NAMALWA (cell line): ENCODE measurements at places on chromosomes 6 and 20.
A peak's percentile ranks its signal among the peaks of the same experiment; 100 is the strongest.

DNA sequence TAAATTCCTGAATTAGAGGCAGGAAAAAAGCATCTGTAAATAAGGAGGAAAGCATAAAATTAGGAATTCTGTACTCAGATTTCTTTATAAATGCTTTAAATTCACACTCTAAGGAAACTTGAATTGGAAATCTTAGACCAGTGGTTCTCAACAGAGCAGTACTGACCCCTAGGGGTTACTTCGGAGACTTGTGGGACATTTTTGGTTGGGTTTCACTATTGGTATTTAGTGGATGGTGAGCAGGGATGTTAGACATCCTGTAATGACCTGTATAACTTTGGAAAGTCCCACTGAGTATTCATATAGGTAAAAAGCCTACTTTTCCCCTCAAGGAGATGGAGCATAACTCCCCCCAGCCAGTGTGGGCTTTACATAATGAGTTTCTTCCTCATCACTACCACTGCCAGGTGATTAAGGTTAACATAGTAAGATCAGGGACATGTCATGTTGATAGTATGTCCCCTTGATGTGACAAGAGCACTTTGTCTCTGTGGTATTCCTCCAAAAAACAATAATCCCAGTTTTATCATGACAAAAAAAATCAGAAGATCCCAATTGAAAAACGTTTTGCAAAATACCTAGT is 31.0 kb downstream of the GLO1 start:
- peak; percentile 75 for DNase-seq

- DNase-seq, result peak; percentile 55
Observed at GRCh38 chr6:169789944-169790927, 38.8 kb downstream of the ERMARD start.

GRCh38 chr6:159720708-159721107 is 6.6 kb upstream of the WTAP start:
- DNase-seq, result peak; percentile 75

DNA sequence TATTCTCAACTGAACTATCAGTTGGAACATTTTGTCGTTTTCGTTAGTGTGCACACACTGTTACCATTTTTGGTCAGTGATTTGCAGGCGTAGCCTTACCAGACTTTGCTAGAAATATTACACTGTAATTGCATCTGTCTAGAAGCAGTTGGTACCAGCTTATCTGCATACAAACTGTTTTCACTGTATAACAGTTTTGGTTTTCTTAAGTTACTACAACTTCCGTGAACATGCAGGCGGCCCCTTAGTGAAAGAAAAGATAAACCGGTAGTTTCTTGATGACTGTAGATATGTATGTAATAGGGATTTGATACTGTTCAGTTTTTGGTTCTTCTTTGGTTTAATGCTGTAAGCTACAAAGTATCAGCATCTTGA is 1.3 kb downstream of the DSTN start:
- peak; percentile 72 for DNase-seq

DNA sequence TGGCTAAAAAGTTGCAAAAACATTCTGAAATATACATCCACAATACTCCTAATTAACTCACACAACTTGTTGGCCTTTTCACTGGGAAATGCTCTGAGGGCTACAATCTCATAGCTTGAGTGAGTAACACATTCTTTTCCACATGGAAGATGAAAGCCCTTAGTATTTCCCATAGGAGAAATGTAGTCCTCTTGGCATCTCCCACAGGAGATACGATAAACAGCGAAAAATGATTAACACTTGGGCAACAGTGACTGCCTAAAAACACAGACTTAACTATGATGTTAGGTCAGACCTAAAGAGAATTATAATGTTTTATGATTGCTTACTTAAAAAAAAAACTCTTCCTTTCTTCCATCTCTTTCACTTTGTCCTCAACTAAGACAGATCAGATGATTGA is 9.0 kb downstream of the MYLK4 start:
- DNase-seq, result no peak

GRCh38 chr6:13500915-13501314 is 13.5 kb upstream of the GFOD1 start:
- no peak for DNase-seq

GRCh38 chr6:43973357-43973756 is 153.9 kb downstream of the MRPL14 start:
- DNase-seq, result no peak

DNA sequence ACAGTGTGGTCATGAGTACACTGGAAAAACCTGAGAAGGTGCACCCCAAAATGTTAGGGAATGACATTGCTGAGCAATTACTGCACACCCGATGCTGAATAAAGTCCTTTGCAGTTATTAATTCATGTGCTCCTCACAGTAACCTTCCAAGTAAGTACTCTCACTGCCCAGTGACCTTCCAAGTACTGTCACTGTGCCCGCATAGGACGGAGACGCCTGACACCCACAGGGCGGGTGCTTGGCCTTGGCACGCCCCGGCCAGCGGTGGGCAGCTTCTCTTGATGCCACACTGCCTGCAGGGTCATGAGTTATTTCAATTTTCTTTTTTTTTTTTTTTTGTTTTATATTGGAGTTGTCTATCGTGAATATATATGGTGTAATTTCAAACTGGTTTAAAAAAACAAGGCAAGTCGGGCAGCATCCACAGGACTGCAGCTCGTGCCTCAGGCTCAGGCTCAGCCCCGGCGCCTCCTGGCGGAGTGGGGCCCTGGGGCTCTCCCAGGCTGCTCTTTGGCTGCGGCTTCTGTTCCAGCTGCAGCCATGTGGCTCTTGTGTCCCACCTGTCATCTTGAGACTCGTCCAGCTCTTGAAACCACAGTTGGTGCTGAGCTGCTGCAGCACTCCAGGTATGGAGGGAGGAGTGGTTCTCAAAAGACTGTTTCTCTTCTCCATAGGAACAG is 27.0 kb downstream of the PNLDC1 start:
- DNase-seq, result no peak

DNA sequence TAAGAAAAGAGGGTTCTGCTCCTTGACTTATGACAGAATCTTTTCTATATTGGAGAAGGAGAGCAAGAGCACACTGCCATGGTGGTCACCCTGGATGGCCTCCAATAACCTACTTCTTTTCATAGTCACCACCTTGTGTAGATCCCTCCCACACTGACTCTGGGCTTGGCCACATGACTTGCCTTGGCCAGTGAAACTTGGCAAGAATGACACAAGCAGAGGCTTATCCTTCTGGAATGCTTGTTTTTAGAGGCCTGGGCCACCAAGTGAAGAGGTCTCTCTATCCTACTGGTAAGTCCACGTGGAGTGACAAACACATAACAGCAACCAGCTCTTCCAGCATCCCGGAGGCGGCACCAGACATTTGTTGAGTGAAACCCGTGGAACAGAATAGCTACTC is 349.4 kb upstream of the JARID2 start:
- DNase-seq, result no peak

GRCh38 chr6:17204533-17204932 is 76.6 kb upstream of the RBM24 start:
- DNase-seq, result no peak

DNA sequence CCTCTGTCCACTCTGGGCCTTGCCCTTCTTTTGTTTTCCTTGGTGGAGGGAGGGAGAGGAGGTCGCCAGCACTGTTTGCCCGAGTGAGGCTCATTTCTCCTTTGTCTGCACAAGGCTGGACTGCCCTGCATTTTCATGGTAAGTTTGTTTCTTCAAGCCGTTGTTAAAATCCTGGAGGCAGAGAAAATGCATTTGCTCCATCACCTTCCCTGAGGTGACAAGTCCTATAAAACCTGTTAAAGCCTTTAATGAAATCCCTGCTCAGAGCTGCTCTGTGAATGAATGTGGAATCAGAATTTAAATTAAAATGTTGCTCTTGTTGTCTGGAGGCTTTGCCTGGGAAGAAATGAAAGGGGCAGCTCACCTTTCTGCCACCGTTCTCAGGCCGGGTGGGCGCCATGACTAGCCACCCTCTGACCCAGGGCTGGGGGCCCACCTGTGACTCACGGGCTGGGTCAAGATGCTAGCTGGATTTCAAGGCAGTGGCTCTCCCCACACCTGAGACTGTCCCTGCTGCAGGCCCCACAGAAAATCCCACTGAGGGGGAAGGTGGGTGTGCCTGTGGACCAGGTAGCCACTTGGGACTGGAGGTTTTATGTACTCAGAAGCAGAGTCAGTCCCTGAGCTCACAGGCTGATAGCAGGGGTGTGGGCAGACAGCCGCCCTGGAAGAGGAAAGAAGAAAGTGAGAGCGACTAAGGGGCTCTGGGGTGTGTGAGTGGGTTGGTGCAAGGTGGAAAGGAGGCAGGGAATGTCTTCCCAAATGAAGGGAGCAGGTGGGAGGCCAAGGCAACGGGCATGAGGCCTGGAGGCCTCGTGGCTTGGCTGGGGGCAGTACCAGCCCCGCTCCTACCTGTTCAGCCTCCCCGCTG is 24.0 kb upstream of the MYT1 start:
- no peak for DNase-seq

GRCh38 chr6:39602601-39603519 is 122.3 kb downstream of the KIF6 start:
- no peak for DNase-seq

GRCh38 chr6:134512981-134513391 is 195.1 kb upstream of the SGK1 start:
- DNase-seq, result no peak

DNA sequence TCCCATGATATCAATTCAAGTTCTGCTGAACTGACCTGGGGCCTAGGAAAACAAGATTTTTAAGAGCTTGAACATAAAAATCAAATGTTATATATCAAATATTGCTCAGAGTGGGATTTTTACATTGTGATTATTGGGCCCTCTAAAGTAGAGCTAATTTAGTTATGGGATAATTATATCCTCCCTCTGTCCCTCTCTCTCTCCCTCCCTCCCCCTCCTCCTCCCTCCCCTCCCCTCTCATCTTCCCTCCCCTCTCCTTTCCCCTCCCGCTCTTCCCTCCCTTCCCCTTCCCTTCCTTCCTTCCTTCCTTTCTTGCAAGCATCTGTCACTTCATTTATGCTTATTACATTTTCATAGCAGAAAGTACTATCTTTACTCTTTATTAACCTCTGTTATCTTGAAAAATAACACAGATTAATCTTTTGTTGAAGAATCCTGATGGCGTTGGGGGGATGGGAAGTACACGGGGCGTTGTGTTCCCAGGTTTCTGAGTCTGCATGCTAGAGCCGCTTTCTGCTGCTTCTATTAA is 32.8 kb downstream of the KIF25 start:
- DNase-seq, result no peak

- no peak for DNase-seq
Observed at GRCh38 chr6:13437218-13437996, 50.0 kb downstream of the GFOD1 start.

GRCh38 chr6:143973097-143973966 is 34.7 kb downstream of the PLAGL1 start:
- DNase-seq, result no peak

DNA sequence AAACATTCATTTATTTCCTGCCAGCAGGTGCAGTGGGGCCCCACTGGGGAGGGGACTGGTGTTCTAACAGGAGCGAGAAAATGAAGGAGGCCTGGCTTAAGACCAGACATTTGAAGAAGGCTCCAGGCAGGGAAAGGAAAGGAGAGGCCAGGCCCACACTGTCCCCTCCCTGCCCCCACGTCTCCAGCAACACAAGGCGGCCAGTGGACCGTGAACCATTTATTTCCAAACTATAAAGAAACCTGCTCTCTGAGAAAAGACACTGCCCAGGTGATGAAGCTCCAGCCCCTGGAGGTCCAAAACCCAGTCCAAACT is 41.4 kb upstream of the CDH22 start:
- DNase-seq, result peak; percentile 61

DNA sequence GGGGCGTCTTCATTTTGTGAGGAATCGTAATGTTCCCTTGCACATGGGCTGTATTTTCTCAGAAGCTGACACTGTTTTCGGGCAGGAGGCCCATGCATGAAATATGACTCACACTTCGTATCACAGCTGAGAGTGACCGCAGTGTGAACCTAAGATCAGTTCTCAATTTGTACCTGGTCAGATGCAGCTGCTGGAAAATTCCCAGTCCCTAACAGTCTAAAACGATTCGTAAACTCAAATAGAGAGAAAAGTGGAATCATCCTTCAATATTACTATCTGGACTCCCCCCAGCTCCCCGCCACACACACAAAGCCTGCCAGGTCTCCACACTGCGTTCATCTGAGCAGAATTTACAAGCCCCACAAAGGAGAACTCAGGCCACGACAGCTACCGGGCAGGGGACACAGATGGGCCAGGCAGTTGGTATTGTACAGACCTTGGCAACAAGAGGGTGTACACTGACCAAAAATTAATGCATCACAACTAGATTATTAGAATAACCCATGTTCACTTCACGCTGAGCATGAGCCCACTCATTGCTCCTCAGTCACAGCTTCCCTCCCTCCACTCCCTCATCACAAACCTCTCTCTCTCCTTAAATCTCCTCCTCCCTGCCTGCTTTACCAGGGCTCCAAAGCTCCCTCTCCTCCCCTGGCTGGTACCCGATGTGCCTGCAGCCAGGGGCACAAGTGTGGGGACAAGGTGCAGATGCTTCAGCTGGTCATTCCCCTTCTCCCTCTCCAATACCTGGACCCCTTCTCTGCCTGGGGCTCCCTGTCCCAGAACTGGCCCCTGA is 488.4 kb downstream of the PREX1 start:
- no peak for DNase-seq

- DNase-seq, result no peak
Observed at GRCh38 chr6:107594736-107595135, 104.8 kb downstream of the SOBP start.

- DNase-seq, result no peak
Observed at GRCh38 chr6:14488180-14488579, 370.6 kb downstream of the CD83 start.

GRCh38 chr6:1701668-1702353 is 92.1 kb downstream of the FOXC1 start:
- no peak for DNase-seq

- DNase-seq, result peak; percentile 76
Observed at GRCh38 chr6:47335466-47335865, 25.8 kb upstream of the TNFRSF21 start.

DNA sequence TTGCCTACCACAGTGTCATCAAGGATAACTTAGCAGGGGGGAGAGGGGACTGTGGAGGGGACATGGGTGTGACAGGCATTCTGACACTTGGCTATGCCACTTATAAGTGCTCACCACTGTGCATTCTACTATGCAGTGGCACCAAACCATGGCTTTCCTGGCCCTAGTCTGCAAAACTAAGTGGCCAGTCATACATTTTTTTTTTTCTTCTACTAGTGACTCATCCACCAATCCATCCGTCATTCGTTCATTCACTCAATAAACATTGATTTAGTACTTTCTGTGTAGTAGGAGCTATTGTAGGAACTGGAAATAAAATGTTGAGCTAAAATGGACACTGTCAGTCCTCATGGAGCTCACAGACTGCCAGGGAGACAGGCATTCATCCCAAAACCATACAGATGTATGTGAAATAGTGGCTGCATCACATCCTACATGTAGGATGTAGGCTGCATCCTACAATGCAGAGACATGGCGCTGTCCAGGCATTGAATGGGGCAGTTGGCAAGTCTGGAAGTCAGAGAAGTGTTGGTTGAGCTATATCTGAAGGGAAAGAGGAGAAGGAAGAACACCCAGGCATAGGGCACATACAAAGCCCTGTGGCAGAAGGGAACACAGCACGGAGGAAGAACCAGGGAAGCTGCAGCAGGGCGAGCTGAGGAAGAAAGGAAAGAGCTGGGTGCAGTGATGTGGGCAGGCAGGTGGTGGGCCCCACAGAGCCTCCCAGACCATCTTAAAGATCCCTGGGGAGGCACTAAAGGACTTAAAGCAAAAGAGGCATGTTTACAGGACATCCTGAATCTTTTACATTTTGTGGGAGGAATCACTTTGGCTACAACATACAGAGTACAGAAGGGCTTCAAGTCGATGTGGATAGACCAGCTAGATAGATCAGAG is 224.4 kb downstream of the UST start:
- no peak for DNase-seq
